ENCODE measurements at places on chromosomes 1 and 21. TPM values are rescaled to one million over a fixed set of nuclear protein-coding genes. Genes with fewer than 3 reads are reported as not detected.

The GBP1 gene
- 0.49 TPM for total RNA-seq

The C1QC gene
- 5.2 TPM for total RNA-seq

The LMX1A gene
- not detected for total RNA-seq

The CNIH3 gene
- 26.6 TPM for total RNA-seq

The TP53BP2 gene
- total RNA-seq = 32.5 TPM

The PTPN7 gene
- total RNA-seq = 0.25 TPM

The TENT5C gene
- 4.2 TPM for total RNA-seq

The PPM1J gene
- total RNA-seq = 4.9 TPM

The NCF2 gene
- 1.7 TPM for total RNA-seq

The SLC25A33 gene
- total RNA-seq = 4.9 TPM

The C1orf21 gene
- total RNA-seq = 25.8 TPM

The CELA2A gene
- not detected for total RNA-seq

The RAB42 gene
- 3.2 TPM for total RNA-seq

The CHIA gene
- total RNA-seq = not detected

The DSCAM gene
- total RNA-seq = 16.0 TPM

The LDLRAD1 gene
- total RNA-seq = not detected

The PADI2 gene
- 0.74 TPM for total RNA-seq

The CD1E gene
- total RNA-seq = not detected

The LRRC71 gene
- 0.25 TPM for total RNA-seq

The NBPF6 gene
- not detected for total RNA-seq

The UBE2U gene
- total RNA-seq = not detected

The RIPPLY3 gene
- under 0.01 TPM for total RNA-seq

The OXCT2 gene
- 0.49 TPM for total RNA-seq

The RCSD1 gene
- total RNA-seq = 3.9 TPM

The SEMA4A gene
- total RNA-seq = 24.8 TPM

The ASPM gene
- total RNA-seq = 6.1 TPM

The ELAPOR1 gene
- total RNA-seq = 15.0 TPM

The RGS8 gene
- total RNA-seq = 11.3 TPM

The LYPLA2 gene
- total RNA-seq = 28.5 TPM

The PRDM2 gene
- total RNA-seq = 39.6 TPM

The NBPF14 gene
- total RNA-seq = 7.6 TPM

All from temporal lobe (tissue), 4 donors.